Activated T-helper 17 cell treated with anti-CD3 and anti-CD28 coated beads, Interleukin-2, amount 50 U/mL, for 72 hours (primary cell): ENCODE measurements at places on chromosomes 12 and 14. TPM values are rescaled to one million over a fixed set of nuclear protein-coding genes. Genes with fewer than 3 reads are reported as not detected.

CLEC1A gene
- total RNA-seq, result not detected

KRT71 gene
- total RNA-seq, result not detected

EPYC gene
- total RNA-seq, result not detected

DDX23 gene
- 81.4 TPM for total RNA-seq

FAM161B gene
- total RNA-seq, result 3.2 TPM

LTB4R gene
- total RNA-seq, result 21.4 TPM

TAS2R50 gene
- total RNA-seq, result 1.7 TPM

HOXC9 gene
- total RNA-seq, result not detected

GALNT16 gene
- total RNA-seq, result 0.06 TPM

DNA sequence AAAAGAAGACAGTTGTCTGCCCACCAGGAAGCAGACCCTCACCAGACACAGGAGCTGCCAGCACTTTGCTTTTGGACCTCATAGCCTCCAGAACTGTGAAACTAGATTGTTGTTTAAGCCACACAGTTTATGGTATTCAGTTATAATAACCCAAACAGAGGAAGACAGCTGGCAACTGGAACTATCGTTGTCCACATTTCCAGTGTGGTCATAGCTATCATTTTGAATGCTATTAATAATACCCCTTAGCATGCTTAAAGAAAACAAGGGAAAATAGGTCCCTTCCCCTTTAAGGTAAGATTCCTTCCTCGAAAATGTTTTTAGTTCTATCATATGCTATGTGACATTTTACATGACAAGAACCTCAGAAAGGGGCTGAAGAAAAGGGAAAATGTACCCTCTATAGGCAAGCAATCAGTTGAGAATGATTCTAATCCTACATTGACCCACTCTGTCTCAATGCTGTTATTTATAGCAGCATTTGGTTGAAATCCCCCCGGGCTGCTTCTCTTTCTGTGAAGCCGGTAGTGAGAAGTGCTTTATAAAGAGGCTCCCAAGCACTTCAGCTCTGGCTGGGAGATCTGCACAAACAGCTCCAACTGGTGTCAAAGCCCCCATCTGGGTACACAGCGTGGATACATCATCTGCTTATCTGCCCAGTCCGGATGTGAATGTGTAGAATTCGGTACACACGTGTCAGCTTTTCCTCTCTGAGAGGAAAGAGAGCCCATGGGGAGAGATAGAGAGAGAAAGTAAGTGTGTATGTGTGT, 221.2 kb upstream of the FLRT2 start:
- no peak for ATAC-seq

GRCh38 chr14:21106498-21107282, 5.8 kb downstream of the TMEM253 start:
- ATAC-seq, result no peak

DNA sequence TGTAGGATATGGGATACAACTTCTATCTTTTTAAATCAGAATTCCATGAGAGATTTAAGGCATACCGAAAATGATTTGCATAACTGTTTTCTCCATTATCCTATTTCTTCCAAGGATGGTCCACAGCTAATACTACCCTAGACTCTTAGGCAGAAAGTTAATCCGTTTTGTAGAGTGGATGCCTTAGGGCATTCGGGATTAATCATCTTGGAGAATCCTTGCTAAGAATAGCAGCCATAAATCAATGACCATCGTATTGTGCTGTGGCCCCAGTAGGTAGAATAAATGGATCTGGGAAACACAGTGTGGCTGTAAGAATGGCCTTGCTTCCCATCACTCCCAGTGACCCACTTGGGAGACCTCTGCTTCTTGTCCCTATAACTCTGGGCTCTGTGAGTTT, 99.6 kb downstream of the SSPN start:
- ATAC-seq, result no peak

- peak; percentile 42 for ATAC-seq
Measured at GRCh38 chr14:99234961-99235571, 36.9 kb downstream of the BCL11B start.

- peak; percentile 95 for ATAC-seq
Measured at GRCh38 chr14:39097159-39097558, 5.9 kb downstream of the SEC23A start.

GRCh38 chr14:102893452-102893851, 29.0 kb upstream of the AMN start:
- ATAC-seq, result peak; percentile 39

DNA sequence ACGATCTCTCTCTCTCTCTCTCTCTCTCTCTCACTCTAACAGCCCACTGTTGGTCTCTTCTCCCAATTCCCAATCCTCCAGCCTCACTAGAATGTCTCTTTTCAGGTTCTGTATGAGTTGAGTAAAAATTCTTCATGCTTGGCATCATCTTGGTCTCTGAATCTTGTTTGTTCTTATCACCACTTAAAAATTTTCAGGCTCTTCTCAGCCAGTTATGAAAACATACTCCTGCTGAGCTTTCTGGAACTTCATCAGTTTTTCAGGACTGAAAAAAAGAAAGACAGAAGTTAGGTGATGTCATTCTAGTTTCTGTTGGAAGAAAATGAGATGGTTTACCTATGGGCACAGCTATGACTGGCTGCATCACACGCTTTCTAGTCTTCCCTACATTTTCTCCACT, 11.5 kb upstream of the IL22 start:
- ATAC-seq, result peak; percentile 26

- ATAC-seq, result no peak
Measured at GRCh38 chr12:91893476-91893875, 252.2 kb downstream of the BTG1 start.

DNA sequence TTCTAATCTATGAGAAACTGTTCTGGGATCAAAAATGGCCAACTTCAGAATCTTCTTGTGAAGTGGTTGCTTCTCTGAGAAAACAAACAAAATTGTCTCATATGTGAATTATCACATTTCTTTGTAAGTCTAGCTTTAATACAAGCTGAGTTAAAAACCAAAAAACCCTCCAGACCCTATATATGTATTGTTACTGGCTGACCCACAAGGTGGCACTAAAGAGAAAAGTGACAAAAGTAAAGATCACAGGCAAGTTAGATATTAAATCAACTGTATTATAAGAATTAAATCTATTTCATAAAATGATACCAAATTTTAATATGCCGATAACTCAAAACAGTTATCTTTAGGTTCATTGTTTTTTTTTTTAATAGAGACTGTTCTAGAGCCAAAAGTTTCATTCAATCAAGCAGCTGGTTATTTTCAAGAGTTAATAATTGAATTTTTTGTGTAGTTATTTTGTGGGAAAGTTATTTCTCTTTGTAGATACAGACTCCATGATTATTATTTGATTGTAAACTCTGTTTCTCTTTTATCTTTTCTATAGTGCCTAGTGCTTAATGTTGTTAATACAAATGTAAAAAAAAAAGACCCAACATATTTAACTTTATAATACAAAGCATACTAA, 7.5 kb upstream of the TRHDE start:
- no peak for ATAC-seq

GRCh38 chr14:65336191-65336591, 76.3 kb upstream of the FUT8 start:
- ATAC-seq, result peak; percentile 93

DNA sequence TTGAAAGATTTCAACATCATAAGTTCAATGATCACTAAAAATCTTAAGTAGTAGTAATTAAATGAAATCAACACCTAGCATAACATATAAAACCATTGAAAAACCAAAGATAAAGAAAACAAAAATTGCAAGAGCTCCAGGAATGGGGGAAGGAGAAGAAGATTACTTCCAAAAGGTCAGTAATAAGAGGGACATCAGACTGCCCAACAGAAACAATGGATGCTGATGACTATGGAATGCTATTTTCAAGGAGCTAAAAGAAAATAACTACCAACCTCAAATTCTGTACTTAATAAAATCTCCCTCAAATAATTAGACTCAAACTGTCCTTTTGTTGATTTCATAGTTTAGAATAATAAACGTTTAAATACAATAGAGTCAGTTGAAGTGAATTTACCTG, 314.5 kb upstream of the LMO3 start:
- ATAC-seq, result no peak

DNA sequence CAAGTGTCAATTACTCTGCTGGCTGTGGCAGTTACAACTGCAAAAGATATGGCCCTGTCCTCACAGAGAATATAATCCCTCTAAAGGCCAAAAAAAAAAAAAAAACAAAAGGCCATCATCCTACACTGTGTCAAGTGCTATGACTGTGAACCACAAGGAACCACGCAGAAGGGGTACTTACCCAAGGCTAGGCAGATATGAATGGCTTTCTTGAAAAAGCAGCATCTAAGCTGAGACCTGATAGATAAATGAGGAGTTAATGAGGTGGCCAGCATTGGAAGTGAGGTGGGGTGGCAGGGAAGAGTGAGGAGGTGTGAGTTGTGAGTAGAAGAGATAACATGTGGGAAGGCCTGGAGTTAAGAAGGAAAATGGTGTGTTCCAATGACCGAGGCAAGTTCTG, 16.4 kb upstream of the IL22 start:
- peak; percentile 64 for ATAC-seq

- no peak for ATAC-seq
Measured at GRCh38 chr12:116590561-116590960, 31.4 kb downstream of the MAP1LC3B2 start.

GRCh38 chr14:91902336-91902735, 35.0 kb upstream of the TC2N start:
- ATAC-seq, result no peak

- no peak for ATAC-seq
Measured at GRCh38 chr14:35378425-35379233, 25.9 kb downstream of the NFKBIA start.

DNA sequence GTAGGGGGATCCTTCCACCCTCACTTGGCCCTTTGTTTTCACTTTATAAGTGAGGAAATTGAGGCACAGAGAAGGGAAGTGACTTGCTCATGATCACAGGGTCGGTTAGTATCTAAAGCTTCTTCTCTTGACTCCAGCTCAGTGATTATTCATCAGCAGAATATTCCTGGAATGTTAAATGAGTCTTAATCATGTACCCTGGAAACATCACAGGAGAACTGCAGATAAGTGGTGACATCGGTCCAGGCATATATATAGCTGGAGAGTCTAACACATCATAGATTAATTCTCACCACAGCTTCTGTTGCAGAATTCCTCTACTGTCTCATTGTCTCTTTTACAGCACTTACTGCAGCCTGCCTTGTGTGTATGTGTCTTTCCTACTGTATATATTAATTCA, 69.9 kb downstream of the PAH start:
- no peak for ATAC-seq
